ENCODE measurements at places on chromosomes 7 and 10. TPM values are rescaled to one million over a fixed set of nuclear protein-coding genes. Genes with fewer than 3 reads are reported as not detected.

DNA sequence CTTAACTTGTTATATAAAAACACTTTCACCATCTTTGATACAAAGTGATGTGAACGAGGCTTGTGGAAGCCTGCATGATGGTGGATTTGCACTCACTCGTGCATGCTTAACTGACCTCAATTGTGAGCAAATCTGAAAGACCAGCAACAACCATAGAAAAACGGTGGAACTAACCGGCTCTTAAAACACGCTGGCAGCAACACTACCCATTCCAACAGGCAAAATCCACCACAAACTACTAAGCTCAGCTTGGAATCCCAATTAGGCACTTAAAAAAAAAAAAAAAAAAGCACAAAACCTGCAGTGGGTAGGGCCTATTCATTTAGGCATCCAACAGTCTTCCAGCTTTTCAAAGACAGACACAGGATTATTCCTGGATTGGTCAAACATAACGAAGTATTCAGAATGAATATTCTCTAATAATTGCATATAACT lies 1.8 kb downstream of the GDI2 start:
- no peak for DNase-seq

DNA sequence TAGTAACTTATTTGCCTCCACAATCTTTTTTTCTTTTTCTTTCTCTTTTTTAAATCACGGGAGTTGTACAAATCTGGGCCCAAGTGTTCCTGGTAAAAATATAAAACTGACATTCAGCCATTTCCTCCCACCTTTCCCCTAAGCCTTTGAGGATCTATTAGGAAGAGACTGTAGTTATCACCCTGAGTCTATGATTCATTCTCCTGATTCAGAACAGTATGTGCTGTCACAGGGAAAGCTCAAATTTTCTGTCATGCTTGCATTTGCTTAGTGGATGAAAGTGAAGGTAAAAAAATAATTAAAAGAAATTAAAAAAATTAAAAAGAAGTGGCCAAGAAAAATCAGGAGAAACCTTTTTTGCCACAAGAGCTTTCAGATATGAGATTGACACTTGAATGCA lies 71.7 kb downstream of the KIF20B start:
- DNase-seq, result no peak

DNA sequence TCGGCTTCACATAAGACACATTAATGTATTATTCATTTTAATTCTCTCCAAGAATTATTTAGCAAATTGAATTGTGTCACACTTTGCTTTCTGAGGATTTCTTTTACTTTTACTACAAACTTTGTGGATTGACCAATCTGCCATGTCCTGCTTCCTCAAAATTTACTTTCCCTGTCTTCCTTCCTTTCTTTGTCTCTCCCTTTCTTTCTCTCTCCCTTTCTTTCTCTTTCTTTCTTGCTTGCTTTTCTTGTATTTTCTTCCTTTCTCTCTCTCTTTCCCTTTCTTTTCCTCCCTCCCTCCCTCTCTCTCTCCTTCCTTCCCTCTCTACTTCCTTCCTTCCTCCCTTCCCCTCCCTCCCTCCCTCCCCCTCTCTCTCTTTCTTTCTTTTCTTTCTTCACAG lies 37.8 kb downstream of the SP8 start:
- no peak for DNase-seq

The CFTR gene
- 95.2 TPM for total RNA-seq

All from mucosa of gallbladder (tissue), 1 donor.